T-helper 1 cell (primary cell): ENCODE measurements at places on chromosomes 12 and 14.

GRCh38 chr12:82522762-82523161 is 163.9 kb upstream of the TMTC2 start:
- no peak for DNase-seq

DNA sequence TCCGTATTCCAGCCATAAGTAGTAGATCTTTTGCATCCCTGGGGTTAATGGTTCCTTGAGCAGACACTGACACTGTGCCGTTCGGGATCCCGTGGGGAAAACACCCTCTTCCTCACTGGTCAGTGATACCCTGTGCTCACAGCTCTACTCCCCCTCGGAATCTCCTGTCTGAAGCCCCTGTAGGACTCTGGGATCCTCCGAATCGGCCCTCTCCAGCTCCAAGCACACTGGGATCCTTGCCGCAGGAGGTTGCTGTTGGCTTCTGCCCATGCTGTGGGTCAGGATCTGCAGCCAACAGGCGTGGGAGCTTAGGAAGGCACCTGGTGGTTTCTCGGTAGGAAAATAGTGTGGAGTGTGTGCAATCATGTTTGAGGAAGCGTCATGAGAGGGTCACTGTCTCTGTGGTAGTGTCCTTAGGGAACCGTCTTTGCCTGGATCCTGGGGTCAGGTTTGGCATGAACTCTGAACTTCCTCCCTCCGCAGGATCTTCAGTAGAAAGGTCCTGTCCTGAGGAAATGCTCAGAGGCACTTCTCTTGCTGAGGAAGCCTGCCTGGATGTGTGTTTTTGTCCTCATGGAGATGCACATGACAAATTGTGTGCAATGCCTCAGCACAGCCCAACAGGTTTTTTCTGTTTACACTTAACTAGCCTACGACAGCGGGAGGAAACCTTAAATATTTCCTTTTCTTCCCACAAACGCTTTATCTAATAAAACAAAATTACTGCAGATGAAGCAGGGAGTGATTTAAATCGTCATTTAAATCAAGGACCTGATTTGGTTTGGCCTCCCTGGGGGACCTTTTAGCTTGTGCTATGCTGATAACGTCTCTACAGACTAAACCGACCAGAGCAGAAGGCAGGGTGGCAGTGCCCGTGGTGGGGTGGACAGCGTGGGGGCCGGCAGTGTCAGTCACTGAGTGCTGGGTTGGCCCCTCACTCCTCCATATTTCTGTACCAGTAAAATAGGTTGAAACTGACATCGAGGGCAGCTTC is 18.7 kb downstream of the FBXL14 start:
- DNase-seq: no peak

DNA sequence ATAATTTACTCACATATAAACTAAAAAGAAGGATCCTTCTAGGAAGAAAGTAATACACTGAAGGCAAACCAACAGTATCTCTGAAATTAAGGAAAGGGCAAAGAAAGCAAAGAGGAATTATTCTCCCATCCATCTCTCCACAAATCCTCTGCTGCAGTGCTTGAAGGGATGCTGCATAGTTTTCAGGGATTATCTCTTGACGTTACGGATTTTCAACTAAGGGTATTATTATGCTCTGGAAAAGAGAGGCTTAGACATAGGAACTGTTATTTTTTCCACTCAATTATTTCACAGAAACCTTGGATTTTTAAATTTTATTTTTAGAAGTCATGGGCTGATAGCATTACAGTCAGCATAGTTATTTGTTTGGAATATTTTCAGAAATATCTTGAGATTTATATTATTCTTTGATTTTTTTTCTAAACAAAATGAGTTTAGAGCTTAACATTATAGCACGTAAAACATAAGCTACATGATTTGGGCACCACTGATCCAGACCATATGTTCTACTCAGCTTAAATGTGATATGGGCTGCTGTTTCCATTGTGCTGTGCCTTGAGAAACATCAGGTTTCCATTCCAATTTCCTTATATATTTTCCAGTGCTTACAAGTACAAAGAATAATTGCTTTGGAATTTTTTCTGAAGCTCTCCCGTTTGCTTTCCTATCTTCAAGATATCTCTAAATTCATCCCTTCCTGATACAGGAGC is 57.9 kb upstream of the DCN start:
- DNase-seq: no peak

GRCh38 chr12:4355156-4356040 is 24.1 kb downstream of the FGF23 start:
- no peak for DNase-seq

DNA sequence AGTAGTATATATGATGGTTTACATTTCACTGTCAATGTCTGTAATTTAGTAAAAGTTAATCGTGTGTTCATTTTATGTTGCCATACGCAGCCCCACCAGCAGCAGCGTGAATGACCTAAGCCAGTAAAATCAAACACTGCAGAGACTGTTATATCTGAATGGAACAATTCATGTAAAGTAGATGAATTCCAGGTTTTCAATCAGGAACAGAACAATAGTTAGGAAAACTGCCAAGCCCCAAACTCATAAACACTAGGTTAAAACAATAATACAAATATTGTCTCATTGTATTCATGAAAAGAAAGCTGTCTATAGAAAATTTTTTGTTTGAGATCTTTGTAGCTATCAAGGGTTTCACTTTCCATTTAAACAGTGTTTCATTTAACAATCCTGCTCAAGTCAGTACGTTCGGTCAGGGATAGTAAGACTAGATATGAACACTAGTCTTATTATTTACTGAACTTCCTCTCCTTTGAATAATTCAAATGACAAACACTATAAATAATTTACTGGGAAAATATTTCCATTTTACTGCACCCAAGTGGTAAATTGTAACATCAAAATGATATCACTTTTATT is 256.8 kb upstream of the FLRT2 start:
- DNase-seq: no peak

DNA sequence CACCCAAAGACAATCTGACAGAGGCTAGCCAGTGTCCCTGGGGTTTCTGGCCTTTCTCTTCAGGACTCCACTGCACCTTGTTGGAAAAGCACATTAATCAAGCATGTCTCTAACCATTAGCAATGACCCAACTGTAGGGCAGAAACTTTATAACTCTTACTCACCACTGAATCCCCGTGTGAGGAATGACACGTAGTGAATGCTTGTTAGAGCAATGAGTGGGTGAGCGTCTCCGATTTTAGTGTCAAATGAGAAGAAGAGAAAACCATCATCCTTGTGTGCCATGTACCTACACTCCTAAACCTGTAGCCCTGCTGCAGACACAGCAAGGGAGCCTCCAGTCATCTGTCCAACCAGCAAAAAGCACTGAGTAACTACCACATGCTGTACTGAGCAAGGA is 56.5 kb upstream of the GPR68 start:
- DNase-seq: no peak

- DNase-seq: no peak
These were observed 266.4 kb downstream of the NAV3 start for GRCh38 chr12:78096909-78097597.

DNA sequence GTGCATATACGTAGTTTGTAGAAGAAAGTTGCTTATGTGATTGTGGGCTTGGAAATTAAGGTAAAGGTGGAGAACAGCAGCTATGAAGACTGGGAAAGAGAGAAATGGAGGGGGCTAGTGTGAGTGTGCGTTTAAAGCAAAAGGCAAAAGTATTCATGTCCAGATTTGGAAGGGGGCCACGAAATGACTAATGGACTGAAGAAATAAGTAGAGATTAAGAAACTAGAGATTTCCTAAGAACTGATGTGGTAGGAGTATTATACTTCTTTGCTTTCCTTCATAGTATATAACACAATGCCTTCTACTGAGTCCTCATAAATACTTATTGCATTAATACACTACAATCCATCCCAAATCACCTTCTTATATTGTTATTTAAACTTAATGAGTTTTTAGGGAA is 298.6 kb upstream of the NOVA1 start:
- DNase-seq: no peak

DNA sequence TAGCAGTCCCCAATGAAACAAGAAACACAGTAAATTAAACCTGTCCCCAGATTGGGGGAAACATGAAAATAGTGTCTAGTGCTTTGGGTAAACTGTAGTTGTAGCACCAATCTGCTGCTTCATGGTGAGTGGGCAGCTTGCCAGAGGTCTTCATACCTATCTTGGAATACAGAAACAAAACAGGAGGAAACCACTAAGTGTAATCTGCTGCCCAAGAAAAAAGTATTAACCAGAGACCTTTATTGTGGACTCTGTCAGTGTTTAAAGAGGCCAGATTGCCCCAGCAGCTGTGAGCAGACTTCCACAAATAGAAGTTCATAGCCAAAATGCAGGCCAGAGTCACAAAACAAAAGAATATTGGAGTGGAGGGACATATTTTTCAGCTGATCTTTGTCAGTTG is 2.3 kb downstream of the ISCU start:
- no peak for DNase-seq

DNA sequence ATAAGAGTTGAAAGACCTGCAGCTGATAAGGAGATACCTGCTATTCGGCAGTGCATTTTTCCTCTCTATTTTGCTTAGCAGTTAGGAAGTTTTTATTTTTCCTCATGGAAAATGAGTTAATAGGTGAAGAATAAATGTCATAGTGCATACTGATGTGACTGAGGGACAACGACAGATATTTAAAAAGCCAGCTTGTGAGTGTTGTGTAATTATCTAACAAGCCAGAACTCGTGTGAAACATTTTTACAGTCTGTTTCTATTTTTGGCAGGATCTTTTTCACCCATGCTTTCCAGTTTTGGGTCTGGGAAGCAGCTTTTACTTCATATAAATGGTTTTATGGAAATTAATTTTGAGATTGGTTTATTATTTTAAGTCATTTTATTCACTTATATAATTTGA is 2.9 kb downstream of the FBXO34 start:
- no peak for DNase-seq

DNA sequence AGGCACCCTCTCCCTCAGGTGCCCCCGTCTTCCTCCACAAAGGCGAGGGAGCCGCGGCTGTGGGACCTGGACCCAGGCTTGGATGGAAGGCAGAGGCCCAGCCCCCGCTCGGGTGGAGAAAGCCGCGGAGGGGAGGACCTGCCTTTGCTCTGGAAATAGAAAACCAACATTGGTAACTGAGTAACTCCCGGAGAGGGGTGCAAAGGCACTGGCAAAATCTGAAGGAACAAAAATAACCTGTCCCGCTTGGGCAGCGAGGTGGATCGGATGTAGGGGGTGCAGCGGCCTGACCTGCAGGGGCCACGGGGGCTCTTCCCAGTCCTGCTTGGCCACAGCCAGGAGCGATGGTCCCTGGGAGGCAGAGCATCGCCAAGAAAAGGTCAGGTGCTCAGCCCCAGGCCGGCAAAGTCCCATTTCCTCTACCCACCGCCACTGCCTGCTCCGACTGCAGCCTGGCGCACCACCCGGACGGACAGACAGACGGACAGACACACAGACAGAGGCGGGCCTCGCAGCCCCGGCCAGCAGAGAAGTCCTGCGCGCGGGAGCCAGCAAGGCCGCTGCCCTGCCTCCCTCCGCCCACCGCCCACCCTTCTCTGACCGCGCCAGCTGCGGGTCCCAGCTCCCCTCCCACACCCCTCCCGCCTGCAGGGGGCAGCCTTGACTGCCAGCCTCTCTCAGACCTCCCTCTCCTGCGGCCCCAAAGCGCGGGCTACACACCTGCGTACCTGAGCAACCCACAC is 21.4 kb upstream of the TMEM106C start:
- peak; percentile 7 for DNase-seq

DNA sequence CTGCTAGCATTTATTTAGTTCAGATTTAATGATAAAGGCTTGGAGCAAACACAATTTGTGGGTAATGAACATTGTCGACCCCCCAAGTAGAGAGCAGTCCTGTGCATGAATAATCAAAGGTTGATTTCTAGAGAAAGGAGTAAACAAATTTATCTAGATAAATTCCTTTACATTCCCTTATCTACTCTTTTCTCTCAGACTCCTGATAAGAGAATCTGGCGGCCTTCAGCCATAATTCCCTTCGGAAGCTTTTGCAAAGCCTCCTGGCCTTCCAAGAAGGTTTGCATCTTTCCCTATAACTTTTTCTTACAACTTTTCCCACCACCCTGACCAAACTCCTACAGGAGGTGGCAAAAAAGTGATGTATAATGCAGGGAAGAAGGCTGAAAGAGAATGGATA is 42.1 kb downstream of the TMTC3 start:
- no peak for DNase-seq
